ENCODE measurements at places on chromosomes 16 and 17. TPM values are rescaled to one million over a fixed set of nuclear protein-coding genes. Genes with fewer than 3 reads are reported as not detected.

HID1 gene
- total RNA-seq: 14.9 TPM

DNA sequence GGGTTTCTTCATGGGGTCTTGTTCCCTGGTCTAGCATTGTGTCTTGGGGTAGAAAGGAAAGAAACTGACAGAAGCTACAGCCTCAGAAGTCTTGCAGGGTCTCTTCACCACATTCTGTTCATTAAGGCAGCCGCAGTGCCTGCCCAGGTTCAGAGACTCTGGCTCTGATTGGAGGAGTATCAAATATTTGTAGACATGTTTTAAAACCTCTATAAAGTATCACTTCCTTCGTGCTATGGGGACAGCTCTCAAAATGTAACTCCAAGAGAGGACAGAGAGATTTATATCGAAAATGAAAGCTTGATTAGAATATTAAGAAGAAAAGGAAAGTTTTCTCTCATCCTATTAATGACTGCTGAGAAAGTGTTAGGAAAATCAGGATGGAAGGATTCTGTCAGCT, 107.0 kb upstream of the CACNG3 start:
- DNase-seq: no peak
- H3K4me1 ChIP-seq: peaks cover 40% of the 10 kb centered on the region
- H3K27ac ChIP-seq: peak overlapping the region; percentile 66
- peaks cover 7% of the 10 kb centered on the region for H3K36me3 ChIP-seq
- H3K4me3 ChIP-seq: peak overlapping the region; percentile 39

GRCh38 chr16:57613514-57613913, 14.9 kb upstream of the ADGRG1 start:
- H3K4me3 ChIP-seq: no peak overlapping the region
- no peaks in the 10 kb centered on the region for H3K36me3 ChIP-seq
- H3K27me3 ChIP-seq: no peaks in the 10 kb centered on the region
- H3K4me1 ChIP-seq: peaks cover 21% of the 10 kb centered on the region
- no peak for DNase-seq

KCNH4 gene
- 0.45 TPM for total RNA-seq

GRCh38 chr17:49580981-49581647, 5.4 kb downstream of the NXPH3 start:
- H3K27ac ChIP-seq: no peak overlapping the region
- peaks cover 22% of the 10 kb centered on the region for H3K27me3 ChIP-seq
- H3K4me1 ChIP-seq: peaks cover 4% of the 10 kb centered on the region
- no peak for DNase-seq
- H3K4me3 ChIP-seq: no peak overlapping the region
- no peaks in the 10 kb centered on the region for H3K36me3 ChIP-seq

GRCh38 chr16:56603589-56603988, 4.8 kb upstream of the MT2A start:
- peaks cover 22% of the 10 kb centered on the region for H3K27me3 ChIP-seq
- DNase-seq: no peak

DNA sequence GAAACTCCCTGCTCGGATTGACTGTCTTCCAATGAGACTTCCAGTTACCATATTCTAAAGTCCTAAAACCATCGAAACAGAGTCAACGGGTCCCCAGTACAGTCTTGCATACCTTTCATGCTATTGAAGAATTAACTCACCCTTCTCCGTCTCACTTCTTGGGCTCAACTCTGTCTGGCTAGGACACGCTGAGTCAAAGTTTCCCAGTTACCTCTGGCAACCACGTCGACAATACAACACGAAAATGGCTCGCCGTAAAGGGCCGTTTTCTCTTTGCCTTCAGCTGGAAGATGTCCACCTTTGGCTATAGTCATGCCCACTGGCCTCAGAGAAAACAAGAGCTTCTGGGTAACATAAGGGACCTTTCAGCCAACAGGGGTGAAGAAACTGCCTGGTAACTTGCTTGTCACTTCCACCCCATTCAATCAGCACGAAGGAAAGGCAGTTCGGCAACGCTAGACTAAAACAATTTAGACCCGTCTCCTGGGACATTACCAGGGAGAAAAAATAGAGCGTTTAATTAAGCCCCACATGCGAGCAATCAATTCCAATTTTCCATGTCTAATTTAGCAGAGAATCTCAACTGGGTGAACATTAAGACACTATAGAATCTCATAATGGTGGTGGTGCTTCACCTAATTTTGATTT, 21.5 kb downstream of the KCNG4 start:
- H3K27ac ChIP-seq: no peak overlapping the region
- no peak overlapping the region for H3K4me3 ChIP-seq
- DNase-seq: no peak
- peaks cover 47% of the 10 kb centered on the region for H3K27me3 ChIP-seq
- peaks cover 2% of the 10 kb centered on the region for H3K4me1 ChIP-seq

GRCh38 chr16:75695708-75696107, 5.6 kb downstream of the DUXB start:
- DNase-seq: no peak
- no peak overlapping the region for H3K27ac ChIP-seq
- H3K27me3 ChIP-seq: no peaks in the 10 kb centered on the region
- H3K36me3 ChIP-seq: peaks cover 3% of the 10 kb centered on the region
- H3K4me3 ChIP-seq: no peak overlapping the region
- H3K4me1 ChIP-seq: peaks cover 5% of the 10 kb centered on the region
